ENCODE measurements at places on chromosomes 4 and X.
A peak's percentile ranks its signal among the peaks of the same experiment; 100 is the strongest.

- H3K27ac ChIP-seq = peak within 1 kb of the TSS; percentile 55
- peaks cover 20% of the 10 kb centered on the region for H3K36me3 ChIP-seq
- no peaks in the 10 kb centered on the region for H3K27me3 ChIP-seq
- peaks cover 27% of the 10 kb centered on the region for H3K4me1 ChIP-seq
- H3K4me3 ChIP-seq = peak within 1 kb of the TSS; percentile 84
Measured at GRCh38 chrX:153598541-153599191, at the start of gene CCNQ. Gene CCNQ (minus strand): TSS chrX:153599139. CDS start chrX:153599073, 66 bp downstream.

DNA sequence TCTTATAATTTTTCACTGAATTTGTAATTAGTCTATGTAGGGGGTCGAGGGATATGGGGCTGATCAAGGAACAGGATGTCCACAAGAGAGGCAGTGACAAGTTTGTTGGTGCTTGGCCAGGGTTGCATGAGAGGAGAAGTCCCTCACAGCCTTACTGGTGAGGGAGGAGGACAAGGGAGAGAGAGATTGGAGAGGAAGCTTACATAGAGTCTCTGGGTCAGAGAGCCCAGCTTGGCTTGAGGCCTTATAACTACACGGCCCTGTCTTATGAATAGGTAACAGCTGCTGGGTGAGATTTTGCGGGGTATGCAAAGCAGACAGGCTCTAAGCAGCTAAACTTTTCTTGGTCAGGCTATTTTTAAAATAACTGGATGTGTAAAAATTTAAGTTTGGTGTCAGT lies 37.9 kb upstream of the OTUD4 start:
- H3K4me3 ChIP-seq = no peak overlapping the region
- H3K27ac ChIP-seq = no peak overlapping the region
- no peak for DNase-seq

GRCh38 chr4:98963538-98964433 lies 31.7 kb upstream of the METAP1 start:
- H3K36me3 ChIP-seq = no peaks in the 10 kb centered on the region
- no peak for DNase-seq
- no peaks in the 10 kb centered on the region for H3K4me1 ChIP-seq
- H3K27me3 ChIP-seq = no peaks in the 10 kb centered on the region
- no peak overlapping the region for H3K4me3 ChIP-seq

- no peaks in the 10 kb centered on the region for H3K27me3 ChIP-seq
- H3K27ac ChIP-seq = no peak overlapping the region
- H3K36me3 ChIP-seq = no peaks in the 10 kb centered on the region
- no peak overlapping the region for H3K4me3 ChIP-seq
- peak; percentile 3 for DNase-seq
Measured at GRCh38 chrX:11724122-11725017, 33.7 kb upstream of the MSL3 start.

- no peak for DNase-seq
- no peak overlapping the region for H3K4me3 ChIP-seq
- no peaks in the 10 kb centered on the region for H3K36me3 ChIP-seq
- H3K27me3 ChIP-seq = peaks cover 42% of the 10 kb centered on the region
- no peaks in the 10 kb centered on the region for H3K4me1 ChIP-seq
- H3K27ac ChIP-seq = no peak overlapping the region
Measured at GRCh38 chrX:6225911-6226595, 2.6 kb downstream of the NLGN4X start.

DNA sequence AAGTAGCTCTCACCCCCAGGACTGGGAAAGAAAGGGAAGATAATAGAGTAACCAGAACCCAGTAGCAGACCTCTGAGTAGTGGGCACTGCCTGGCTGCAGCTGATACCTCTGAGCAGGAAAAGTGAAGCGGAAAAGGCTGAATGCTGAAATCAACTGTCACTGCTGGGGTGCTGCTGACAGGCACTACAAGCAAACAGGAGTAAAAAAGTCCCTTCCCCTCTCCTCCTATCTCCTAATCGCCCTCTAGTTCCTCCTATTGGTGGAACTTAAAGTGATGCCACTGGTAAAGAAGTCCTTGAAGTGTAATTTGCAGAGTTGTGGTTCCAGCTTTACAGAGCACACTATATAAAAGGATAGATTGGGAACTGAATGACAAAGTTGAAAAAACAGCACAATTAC lies 32.8 kb upstream of the GLRB start:
- no peak overlapping the region for H3K4me3 ChIP-seq
- H3K27me3 ChIP-seq = no peaks in the 10 kb centered on the region
- H3K4me1 ChIP-seq = peaks cover 3% of the 10 kb centered on the region
- DNase-seq = peak; percentile 14
- no peaks in the 10 kb centered on the region for H3K36me3 ChIP-seq

DNA sequence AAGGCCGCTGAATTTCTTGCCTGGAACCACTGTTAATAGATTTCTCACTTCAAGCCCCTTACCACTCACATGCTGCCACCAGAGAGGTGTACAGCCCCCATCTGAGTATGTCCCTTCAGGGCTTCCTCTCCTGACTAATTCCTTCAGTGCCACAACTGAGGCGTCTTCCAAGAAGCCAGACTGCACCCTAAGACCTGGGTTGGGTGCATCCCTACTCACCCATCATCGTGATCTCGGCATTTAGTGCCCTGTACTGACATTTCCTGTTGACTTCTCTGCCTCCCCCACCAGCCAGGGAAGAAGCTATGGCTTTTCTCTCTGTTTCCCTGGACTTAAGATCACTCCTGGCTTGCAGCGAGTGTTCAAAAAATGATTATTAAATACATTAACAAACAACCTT lies 40.4 kb upstream of the MAP3K15 start:
- H3K36me3 ChIP-seq = peaks cover 15% of the 10 kb centered on the region
- no peak overlapping the region for H3K27ac ChIP-seq
- H3K27me3 ChIP-seq = peaks cover 3% of the 10 kb centered on the region
- no peaks in the 10 kb centered on the region for H3K4me1 ChIP-seq
- DNase-seq = no peak
- no peak overlapping the region for H3K4me3 ChIP-seq

DNA sequence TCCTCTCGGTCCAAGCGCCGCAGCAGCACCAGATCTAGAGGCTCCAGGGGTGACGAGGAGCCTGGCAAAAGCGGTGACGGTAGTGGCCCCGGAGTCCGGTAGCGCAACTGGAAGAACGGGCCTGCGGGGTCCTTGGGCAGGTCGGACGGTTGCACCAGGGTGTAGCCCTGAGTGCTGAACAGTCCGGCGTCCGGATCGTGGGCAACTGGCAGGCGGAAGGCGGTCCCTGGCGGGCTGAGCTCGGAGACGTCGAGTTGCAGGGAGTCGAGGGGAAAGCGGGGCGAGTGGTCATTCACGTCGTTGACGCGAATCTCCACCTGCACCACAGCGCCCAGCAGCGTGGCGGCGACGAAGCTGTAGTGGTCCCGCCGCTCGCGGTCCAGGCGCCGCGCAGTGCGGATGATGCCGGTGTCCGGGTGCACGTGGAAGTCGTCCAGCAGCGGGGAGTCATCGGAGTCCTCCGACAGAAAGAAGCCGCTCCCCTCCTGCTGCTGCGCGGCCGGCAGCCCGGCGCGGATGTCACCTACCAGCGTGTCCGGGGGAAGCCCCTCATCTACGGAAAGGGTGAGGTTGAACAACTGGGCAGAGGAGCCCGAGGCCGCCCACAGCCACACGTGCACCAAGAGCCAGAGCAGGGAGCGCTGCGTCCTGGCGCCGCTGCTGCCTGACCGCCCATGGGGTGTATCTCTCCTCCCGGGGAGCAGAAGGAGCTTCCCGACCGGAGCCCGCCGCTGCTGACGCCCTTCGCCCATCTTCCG lies 837 bp downstream of the DCHS2 start:
- H3K4me1 ChIP-seq = peaks cover 18% of the 10 kb centered on the region
- no peaks in the 10 kb centered on the region for H3K36me3 ChIP-seq
- H3K27me3 ChIP-seq = peaks cover 49% of the 10 kb centered on the region

GRCh38 chr4:122458625-122459024 lies 2.1 kb upstream of the IL2 start:
- H3K4me1 ChIP-seq = no peaks in the 10 kb centered on the region
- DNase-seq = peak; percentile 8
- H3K27ac ChIP-seq = no peak overlapping the region
- H3K4me3 ChIP-seq = peak overlapping the region; percentile 32
- no peaks in the 10 kb centered on the region for H3K36me3 ChIP-seq

DNA sequence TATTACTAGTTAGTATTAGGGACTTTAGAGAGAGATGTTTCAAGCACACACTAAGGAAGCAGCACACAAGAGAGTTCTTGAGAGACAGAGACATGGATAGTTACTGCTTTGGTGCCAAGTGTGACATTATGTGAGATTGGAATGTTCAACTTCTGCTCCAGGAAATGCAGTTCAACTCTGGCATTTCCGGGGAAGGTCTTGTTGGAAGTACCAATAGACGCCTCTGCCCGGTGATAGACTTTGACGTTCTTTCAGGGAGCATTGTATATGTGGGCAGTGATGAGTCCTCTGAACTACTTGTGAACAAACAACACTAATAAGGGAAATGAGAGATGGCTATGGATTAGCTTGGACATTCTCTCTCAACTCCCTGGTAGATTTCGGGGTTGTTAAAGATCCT lies 638.1 kb upstream of the BOD1L1 start:
- no peak for DNase-seq
- H3K4me3 ChIP-seq = no peak overlapping the region
- peaks cover 23% of the 10 kb centered on the region for H3K4me1 ChIP-seq

DNA sequence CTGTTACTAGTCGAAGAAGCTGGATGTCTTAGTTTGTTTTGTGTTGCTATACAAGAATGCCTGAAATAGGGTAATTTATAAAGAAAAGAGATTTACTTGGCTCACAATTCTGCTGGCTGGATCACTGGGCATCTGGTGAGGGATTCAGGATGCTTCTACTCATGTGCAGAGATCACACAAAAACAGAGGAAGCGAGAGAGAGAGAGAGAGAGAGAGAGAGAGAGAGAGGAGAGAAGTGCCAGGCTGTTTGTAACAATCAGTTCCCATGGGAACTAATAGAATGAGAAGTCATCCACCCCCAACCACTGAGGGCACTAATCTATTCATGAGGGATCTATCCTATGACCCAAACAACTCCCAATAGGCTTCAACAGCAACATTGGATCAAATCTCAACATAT lies 66.2 kb upstream of the FAM9A start:
- no peaks in the 10 kb centered on the region for H3K4me1 ChIP-seq
- H3K27ac ChIP-seq = no peak overlapping the region
- no peak overlapping the region for H3K4me3 ChIP-seq
- H3K36me3 ChIP-seq = no peaks in the 10 kb centered on the region

Data from CD14-positive monocyte (primary cell).